ENCODE measurements at places on chromosomes 1 and 21.
A peak's percentile ranks its signal among the peaks of the same experiment; 100 is the strongest.

GRCh38 chr21:39531064-39531463, 79.3 kb downstream of the SH3BGR start:
- no peak for DNase-seq

- no peak for DNase-seq
Measured at GRCh38 chr1:87986130-87986866, 657.6 kb downstream of the LMO4 start.

- DNase-seq = no peak
Measured at GRCh38 chr1:26582836-26583460, 53.4 kb downstream of the RPS6KA1 start.

- DNase-seq = no peak
Measured at GRCh38 chr21:38797470-38797869, 8.3 kb upstream of the ETS2 start.

GRCh38 chr1:21278860-21279845, 11.1 kb downstream of the ECE1 start:
- DNase-seq = no peak

- no peak for DNase-seq
Measured at GRCh38 chr1:10538646-10539355, 64.1 kb downstream of the PEX14 start.

DNA sequence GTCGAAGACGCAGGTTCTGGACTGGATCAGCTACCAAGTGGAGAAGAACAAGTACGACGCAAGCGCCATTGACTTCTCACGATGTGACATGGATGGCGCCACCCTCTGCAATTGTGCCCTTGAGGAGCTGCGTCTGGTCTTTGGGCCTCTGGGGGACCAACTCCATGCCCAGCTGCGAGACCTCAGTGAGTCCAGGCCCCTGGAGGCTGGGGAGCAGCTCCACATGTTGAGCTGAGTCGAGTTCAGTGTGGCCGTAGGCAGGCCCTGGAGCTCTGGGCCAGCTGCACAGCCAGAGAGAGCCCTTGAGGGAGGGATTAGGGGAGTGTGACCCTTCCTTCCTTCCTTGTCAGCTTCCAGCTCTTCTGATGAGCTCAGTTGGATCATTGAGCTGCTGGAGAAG, 1.6 kb downstream of the ELF3 start:
- no peak for DNase-seq

GRCh38 chr1:121546830-121547591, 362.2 kb downstream of the SRGAP2C start:
- no peak for DNase-seq

- DNase-seq = no peak
Measured at GRCh38 chr1:169508432-169509338, 22.9 kb upstream of the SLC19A2 start.

GRCh38 chr1:9203511-9203982, 31.0 kb upstream of the H6PD start:
- DNase-seq = no peak

- no peak for DNase-seq
Measured at GRCh38 chr1:201214461-201214860, 23.8 kb downstream of the IGFN1 start.

- DNase-seq = no peak
Measured at GRCh38 chr1:10185759-10186158, 24.6 kb upstream of the KIF1B start.

DNA sequence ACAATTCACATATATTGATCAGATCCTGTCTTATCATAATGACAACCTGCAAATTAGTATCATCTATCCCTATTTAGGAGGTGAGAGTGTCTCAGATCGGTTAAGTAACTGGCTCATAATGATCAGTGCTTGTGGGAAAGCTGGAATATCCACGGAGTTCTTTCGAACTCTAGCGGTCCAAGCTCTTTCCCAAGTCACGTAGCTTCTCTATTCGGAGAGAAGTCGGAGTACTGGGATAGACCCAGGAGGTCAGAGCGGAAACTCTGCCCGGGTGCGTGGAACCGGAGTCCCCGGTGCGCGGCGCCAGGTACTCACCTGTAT, 339 bp downstream of the PTGS2 start:
- no peak for DNase-seq

DNA sequence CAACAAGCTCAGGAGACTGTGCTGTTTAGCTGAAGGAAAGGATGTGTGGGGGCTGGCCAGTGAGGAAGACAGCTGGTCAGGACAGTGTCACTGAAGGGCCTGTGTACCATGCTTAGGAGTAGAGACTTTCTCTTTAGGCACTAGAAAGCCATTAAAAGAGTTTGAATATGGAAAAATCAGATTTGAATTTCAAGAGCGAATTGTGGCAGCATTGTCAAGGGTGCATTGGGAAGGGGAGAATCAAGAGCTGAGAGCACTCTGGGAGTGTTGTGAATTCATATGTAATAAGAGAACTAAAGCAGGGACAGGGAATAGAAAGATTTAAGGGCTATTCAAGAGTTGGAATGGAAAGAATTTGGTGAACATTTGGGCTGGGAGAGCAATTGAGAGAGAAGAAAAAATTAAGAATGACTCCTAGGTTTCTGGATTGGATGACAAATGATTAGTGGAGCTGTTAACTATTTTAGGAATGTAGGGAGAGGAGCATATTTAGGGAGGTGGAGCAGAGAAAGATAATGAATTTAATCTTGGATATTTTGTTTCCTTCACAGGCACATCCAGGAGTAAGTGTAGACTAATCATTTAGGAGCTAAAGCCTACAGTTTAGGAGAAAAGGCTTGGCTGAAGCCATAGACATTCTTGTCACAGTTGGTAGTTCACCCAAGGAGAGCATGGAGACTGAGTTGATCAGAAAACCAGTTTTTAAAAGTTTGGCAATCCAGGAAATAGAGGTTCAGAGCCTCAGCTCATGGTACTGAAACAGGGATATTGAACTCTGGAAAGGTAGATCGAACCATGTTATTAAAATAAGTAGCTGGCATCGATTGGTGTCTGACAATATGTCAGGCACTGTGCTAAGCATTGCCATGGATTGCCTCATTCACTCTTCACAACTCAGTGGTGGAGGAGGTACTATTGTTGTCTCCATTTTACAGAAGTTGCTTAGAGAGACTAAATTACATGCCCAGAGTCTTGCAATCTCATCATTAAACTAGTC, 23.1 kb upstream of the TOR3A start:
- no peak for DNase-seq

DNA sequence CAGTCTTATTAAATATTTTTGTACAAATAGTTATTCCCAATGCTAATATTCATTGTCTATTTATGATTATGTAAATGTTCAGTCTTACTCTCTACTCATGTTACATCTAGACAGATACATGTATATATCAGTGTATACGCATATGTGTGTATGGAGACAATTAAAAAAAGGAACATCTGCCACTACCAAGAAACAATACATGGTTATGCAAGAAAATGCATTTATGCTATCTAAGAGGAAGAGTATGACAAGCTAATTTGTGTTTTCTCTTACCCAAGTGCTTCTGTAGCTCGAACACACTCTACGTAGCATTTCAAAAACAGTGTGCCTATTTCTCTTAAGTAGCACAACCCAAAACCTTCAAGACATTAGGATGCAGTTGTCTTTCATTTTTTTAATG, 6.1 kb upstream of the RLF start:
- no peak for DNase-seq

DNA sequence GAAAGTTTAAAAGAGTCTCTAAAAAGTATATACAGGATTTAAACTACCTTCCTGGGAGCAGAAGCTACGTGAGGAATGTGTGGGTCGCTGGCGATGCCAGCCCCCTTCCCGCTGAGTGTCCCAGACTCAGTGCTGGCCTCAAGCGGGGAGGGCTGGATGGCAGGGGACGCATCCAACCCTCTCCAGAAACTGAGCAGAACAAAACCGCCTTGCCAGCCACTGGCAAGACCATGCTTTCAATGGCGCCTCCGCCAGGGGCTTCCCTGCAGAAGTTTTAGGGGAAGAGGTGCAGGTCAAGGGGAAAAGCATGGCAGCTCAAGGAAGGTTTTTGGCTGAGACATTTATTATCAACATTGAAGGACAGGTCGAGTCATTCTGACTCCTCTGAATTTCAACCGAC, 26.1 kb downstream of the NADK start:
- DNase-seq = no peak

GRCh38 chr1:193394336-193394735, 207.9 kb upstream of the B3GALT2 start:
- DNase-seq = no peak

GRCh38 chr1:180282401-180283044, 52.5 kb downstream of the LHX4 start:
- no peak for DNase-seq

- no peak for DNase-seq
Measured at GRCh38 chr21:35007348-35007747, 41.8 kb downstream of the RUNX1 start.

DNA sequence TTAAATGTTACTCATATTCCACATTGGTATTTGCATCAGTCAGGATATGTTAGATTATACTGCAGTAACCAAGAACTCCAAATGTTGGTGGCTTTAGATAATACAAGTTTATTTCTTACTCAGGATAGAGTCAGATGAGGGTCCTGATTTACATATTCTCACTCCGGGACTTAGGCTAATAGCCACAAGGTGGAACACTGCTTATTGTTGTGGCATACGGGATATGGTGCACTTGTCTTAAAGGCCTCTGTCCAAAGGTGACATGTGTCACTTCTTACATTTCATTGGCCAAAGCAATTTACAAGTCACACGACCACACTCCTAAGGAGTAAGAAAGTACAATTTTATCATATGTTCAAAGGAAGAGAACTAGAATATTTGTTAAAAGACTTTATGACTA, 28.5 kb upstream of the ACADM start:
- no peak for DNase-seq

- DNase-seq = no peak
Measured at GRCh38 chr1:19597496-19598309, 46.4 kb upstream of the NBL1 start.

DNA sequence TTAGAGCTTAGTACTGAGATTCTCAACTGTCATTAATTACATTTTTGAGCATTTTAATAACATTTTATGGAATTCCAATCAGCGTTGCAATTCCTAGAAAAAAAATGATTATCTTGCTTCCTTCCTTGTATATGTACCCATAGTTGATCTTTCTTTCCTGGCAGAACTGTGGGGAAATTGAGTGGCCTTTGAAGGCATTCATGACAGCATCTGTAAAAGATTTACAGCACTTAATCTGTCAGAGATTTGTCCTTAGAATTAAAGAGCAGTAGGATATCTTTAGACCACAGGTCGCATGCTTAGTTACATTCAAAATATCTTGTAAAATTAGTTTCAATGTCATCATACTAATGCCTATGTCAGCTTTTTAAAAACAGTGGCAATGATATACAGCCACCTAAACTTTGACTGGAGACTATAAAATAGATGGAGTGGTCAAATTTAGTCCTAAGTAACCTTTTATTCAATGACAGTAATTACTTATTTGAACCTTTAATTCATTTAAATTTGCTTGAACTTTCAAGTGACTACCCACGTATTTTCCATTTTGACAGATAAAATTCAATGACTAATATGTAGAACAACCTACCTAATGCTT, 692.0 kb downstream of the NCAM2 start:
- DNase-seq = no peak

DNA sequence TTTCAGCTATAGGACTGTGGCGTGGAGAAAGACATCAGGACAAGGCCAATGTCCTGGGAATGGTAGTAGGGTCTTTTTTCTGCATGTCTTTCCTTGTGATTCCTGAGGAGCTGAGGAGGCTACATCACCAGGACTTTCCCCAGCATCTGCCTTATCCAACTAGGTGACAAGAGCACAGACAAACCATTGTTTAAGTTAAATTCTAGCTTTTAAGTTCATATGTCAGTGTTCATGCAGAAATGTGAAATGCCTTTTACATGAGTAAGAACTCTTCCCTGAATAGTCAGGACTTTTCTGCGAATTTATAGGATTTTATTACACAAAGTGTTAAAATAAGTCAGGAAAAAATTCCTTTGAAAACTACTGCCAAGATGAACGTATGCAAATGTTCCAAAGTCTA, 154.2 kb downstream of the PTGER3 start:
- DNase-seq = no peak

- DNase-seq = peak; percentile 75
Measured at GRCh38 chr1:44775078-44775929, at the start of gene RPS8. Gene RPS8 (plus strand): TSS chr1:44775540. CDS start chr1:44775597, 57 bp downstream.

DNA sequence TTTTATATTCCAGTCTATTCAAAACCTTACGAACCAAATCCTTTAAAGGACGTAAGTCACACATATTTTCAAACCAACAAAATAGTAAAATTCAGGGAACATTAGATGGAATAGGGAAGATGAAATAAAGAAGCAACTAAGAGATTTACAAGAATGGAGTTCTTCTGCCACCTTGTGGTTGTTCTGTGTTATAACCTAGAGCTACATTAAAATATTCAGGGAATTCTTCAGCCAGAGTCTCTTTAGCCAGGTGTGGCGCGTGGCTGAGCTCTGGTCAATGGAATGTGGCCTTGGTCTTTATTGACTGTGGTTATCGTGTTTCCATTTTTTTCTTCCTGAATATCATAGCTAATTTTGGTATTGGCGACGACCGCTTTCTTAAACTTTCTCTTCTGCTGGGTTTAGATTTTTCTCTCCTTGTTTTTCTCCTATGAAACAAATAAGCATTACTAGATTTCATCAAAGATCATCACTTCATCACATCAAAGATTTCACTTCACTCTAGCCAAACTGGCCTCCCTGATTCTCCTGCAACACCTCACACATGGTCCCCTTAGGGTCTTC, 221.3 kb downstream of the MRPL39 start:
- no peak for DNase-seq

DNA sequence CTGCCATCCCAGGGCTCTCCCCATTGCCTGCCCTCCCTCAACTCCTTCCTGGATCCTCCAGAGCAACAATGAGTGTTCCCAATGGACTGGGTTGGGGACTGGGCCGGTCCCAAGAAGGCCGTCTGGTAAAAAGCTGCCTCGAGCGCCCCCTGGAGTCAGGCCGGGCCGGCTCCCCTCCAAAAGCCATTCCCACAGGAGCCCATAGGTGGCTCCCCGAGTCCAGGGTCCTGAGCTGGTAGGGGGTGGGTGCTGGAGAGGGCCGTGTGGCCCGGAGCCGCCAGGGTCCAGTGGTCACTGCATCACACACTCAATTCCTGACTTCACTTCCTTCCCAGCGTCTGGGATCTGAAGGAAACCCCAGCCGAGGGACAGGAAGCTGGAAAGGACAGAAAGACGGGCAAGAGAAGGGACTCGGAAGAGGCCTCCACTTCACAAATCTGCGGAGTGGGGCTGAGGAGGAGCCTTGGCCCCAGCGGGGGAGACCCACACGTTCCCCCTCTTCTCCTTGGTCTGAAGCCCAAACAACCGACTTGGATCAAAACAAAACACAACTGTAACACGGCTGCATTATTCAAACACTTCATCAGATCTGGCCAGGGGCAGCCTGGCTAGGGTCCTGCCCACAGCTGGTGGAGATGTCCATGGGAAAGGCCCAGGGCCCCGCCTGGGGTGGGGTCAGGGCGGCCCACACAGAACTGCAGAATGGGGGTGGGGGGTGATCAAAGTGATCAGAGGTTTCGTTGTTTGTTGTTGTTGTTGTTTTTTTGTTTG, 10.9 kb upstream of the ALDH4A1 start:
- DNase-seq = no peak

- DNase-seq = no peak
Measured at GRCh38 chr1:109490029-109490933, 3.6 kb upstream of the CYB561D1 start.

DNA sequence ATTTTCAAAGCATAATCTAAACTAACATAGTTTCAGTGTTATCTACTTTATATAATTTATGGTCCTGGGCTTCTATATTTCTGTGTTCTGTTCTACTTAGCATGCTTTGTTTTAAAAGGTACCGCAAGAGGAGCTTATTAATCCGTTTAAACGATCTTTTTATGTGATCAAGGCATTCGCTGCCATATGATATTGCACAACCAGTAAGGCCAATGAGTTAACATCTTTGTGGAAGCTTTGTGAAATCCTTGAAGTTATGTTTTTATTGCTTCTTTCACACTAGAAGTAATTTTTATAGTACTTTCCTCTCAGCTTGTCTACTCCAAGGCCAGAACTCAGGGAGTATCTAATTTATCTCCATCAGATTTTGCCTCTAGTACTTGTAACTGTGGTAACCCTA, 8.9 kb downstream of the LRRC8C start:
- DNase-seq = no peak

Measured in thoracic aorta (tissue), 2 donors.